ENCODE measurements at places on chromosomes 5 and 9. TPM values are rescaled to one million over a fixed set of nuclear protein-coding genes. Genes with fewer than 3 reads are reported as not detected.

Gene IL5
- polyA plus RNA-seq, result not detected

Gene NMUR2
- not detected for polyA plus RNA-seq

Gene MARCOL
- polyA plus RNA-seq, result not detected

Gene PCDHB16
- polyA plus RNA-seq, result 0.80 TPM

Gene PITX1
- polyA plus RNA-seq, result not detected

Gene PCDHGC5
- 0.72 TPM for polyA plus RNA-seq

Gene SLC23A1
- polyA plus RNA-seq, result not detected

Gene GALT
- polyA plus RNA-seq, result 16.8 TPM

DNA sequence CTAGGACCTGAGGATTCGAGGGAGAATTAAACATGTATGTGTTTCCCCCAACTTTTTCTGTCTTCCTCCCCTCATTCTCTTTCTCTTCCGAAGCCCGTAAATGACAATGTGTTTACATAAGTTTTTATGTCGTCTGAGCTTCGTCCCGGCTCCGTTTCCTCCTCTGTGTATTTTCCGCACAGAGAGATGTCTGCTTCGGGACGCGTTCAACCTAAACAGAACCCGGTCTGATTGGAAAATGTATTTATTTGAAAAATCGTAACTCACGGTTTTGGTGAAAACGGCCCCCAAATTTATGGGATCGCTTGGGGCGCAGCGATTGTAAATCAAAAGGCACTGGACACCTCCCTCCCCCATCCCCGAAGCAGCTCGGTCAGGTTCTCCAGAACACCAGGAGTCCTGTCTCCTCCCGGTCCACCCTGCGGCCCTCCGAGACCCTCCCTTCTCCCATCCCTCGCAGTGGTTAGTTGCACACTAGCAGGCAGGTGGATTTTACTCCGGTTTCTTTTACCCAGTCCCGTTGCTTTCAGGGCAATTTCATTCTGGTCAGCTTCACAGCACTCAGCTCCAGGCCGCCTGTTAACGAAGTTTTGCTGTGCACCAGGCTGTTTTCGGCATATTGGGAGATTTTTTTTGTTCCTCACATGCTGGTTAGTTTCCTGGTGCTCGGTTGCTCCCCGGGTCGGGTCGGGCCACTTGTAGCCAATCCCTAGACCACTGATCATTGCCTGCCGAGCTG, 5.8 kb upstream of the HAND1 start:
- no peaks in the 10 kb centered on the region for H3K36me3 ChIP-seq
- H3K27me3 ChIP-seq, result peaks cover 79% of the 10 kb centered on the region
- DNase-seq, result no peak
- H3K4me3 ChIP-seq, result no peak overlapping the region
- H3K4me1 ChIP-seq, result peaks cover 19% of the 10 kb centered on the region
- H3K27ac ChIP-seq, result no peak overlapping the region

DNA sequence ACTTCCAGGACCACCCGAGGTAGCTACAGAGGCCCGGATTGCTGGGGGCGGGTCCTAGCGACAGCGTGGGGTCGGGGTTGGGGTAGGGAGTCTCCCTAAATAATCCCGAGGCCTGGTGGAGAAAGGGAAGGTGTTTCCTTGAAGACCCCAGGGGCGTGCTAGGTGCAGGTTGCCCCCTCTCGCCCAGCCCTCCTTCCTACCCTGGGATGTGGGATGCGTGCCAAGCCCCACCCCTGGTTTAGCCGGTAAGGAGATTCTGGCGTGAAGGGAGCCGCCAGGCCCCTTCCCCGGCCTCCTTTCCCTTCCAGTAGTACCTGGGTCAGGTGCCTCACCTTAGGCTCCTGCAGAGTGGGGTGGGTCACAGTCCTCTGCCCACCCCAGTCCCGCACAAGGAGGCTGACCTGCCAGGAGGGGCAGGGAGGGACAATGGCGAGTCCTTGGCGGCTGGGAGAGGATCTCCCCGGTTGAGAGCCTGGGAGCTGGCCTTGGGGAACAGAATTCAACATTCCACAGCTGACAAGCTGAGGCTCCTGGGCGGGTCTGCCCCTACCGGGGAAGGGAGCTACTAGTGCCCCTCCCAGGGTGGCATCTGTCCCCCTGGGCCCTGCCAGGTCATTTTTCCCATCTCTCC, 674 bp downstream of the TSPAN17 start:
- H3K27me3 ChIP-seq, result no peaks in the 10 kb centered on the region
- DNase-seq, result peak; percentile 60
- H3K36me3 ChIP-seq, result no peaks in the 10 kb centered on the region

DNA sequence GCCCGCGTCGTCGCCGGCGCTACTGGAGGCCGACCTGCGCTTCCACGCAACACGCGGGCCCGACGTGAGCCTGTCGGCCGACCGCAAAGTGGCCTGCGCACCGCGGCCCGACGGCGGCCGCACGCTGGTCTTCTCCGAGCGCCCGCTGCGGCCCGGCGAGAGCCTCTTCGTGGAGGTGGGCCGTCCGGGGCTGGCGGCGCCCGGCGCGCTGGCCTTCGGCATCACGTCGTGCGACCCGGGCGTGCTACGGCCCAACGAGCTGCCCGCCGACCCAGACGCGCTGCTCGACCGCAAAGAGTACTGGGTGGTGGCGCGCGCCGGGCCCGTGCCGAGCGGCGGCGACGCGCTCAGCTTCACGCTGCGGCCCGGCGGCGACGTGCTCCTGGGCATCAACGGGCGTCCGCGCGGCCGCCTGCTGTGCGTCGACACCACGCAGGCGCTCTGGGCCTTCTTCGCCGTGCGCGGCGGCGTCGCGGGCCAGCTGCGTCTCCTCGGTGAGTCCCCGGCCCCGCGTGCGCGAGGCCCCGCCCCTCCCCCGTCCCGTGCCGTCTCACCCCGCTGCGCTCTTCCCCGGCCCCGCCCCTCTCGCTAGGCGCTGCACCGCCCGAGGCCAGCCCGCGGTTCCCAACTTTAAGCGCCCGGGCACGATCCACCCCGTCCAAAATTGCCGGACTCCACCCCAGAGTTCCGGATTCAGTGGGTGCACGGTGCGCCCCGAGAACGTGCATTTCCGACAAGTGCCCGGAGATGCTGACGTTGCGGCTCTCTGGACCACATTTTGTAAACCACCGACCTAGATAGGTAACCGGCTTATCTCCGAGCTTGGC, 42.8 kb downstream of the NEURL1B start:
- no peak for DNase-seq
- H3K4me1 ChIP-seq, result peaks cover 43% of the 10 kb centered on the region
- no peaks in the 10 kb centered on the region for H3K27me3 ChIP-seq
- H3K27ac ChIP-seq, result no peak overlapping the region

DNA sequence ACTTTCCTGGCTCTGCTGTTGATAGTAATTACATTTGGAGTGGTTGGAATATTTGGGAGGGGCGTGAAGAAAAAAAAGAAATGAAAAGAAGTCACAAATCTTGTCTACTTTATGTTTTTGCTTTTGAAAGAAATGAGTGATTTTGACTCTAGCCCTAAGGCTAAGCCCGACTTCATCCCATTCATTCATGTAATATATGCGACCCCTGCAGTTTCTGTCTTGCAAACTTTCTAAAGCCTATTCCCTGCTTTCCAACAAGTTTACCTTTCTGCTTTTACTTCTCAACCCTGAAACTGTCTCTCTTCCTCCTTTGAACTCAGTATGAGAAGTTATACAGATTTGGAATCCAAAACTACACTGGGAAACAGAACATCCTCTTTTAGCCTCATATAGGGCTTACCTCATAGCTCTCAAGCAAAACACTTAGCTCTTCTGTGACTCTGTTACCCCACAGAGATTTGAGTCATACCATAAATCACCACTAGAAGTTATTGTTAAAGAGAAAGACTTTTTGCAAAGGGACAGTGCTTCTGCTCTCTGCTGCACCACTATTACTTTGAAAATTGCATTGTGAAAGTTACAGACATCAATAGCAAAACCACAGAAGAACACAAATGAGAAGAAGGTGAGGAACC, 1.6 kb downstream of the CFAP95 start:
- peaks cover 14% of the 10 kb centered on the region for H3K27me3 ChIP-seq
- H3K27ac ChIP-seq, result no peak overlapping the region
- no peak overlapping the region for H3K4me3 ChIP-seq
- peaks cover 2% of the 10 kb centered on the region for H3K4me1 ChIP-seq
- DNase-seq, result no peak

DNA sequence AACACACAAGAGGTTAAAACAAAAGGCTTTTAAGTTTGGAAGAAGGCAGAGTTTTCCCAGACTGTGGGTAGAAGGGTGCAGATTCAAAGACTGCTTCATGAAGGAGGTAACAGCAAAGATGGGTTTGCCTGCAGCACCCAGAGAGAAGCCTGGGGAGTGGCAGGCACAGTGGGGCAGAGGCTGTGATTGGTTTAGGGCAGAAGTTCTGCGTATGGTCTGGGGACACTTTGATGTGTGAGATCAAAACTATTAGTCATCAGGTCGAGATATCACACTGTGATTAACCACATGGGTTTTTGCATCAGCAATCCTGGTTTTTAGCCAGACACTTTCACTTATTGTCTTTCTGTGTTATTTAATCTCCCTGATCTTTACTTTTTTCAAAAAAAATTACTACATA, 188.8 kb upstream of the GLRA1 start:
- no peak overlapping the region for H3K4me3 ChIP-seq
- no peaks in the 10 kb centered on the region for H3K27me3 ChIP-seq
- H3K36me3 ChIP-seq, result no peaks in the 10 kb centered on the region
- H3K27ac ChIP-seq, result no peak overlapping the region
- no peak for DNase-seq
- H3K4me1 ChIP-seq, result no peaks in the 10 kb centered on the region

DNA sequence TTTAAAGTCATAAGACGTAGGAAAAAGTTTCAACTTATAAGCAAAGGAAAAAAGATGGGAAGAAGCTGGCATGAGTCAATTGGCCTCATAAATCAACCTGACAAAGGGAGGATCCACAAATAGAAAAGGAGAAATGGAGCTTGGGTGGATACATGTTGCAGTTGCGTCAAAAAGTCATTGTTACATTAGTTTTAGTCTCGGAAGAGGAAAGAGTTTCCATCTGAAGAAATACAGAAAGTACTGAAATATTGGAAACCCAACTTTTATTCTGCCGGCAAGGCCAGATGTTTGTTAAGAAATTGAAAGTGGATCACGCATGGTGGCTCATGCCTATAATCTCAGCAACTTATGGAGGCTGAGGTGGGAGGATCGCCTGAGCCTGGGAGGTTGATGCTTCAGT, 11.3 kb upstream of the TIMD4 start:
- no peak overlapping the region for H3K4me3 ChIP-seq
- no peaks in the 10 kb centered on the region for H3K27me3 ChIP-seq
- no peaks in the 10 kb centered on the region for H3K36me3 ChIP-seq
- H3K27ac ChIP-seq, result no peak overlapping the region

DNA sequence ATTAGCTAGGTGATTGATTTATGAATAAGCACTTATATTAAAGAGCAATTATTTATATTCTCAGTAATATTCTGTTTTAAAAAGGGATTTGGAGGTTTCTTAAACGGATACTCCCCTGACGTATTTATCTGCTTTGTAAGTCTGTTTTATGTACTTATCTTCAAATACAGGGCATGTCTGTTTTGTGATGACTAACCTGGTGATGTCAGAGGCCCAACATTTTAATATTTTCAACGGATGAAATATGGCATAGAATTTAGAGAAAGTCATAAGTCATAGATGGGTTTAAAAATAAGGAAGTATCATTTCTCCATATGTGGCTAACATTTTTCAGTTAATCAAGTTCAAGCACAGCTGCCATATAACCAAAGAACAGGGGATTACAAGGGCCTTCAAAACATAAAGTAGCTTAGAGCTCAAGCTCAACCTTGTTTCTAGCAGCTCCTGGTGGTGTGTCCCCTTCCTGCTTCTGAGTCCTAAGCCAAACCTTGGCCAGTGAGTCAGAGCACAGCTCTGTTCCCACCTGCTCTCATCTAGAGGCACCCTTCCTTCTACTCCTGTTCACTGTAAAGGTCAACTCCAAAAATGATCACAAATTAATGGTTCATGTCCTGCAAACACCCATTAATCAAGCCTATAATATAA, 131.4 kb downstream of the OXCT1 start:
- DNase-seq, result no peak
- no peak overlapping the region for H3K4me3 ChIP-seq
- no peaks in the 10 kb centered on the region for H3K27me3 ChIP-seq
- H3K27ac ChIP-seq, result no peak overlapping the region
- peaks cover 42% of the 10 kb centered on the region for H3K36me3 ChIP-seq

DNA sequence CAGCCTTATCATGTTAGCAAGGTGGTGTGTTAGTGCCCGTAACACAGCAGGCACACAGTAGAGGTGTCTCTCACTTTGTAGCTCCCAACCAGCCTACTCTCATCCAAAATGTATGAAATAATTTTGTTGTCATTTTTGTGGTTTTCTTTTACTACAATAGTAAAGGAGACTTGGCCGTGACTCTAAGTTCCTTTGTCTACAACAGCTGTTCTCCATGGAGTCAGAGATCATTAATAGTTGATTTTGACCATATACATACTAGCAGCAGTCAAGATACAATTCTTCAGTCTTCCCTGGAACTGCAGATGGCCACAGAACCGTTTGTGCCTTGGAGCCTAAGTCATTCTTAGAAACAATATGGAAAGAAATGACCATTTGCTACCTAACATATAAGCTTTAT, 567.1 kb downstream of the TLR4 start:
- no peak for DNase-seq
- no peak overlapping the region for H3K4me3 ChIP-seq
- no peak overlapping the region for H3K27ac ChIP-seq
- no peaks in the 10 kb centered on the region for H3K4me1 ChIP-seq

- no peak overlapping the region for H3K4me3 ChIP-seq
- H3K27ac ChIP-seq, result no peak overlapping the region
- no peaks in the 10 kb centered on the region for H3K36me3 ChIP-seq
- no peaks in the 10 kb centered on the region for H3K4me1 ChIP-seq
These were observed 326.4 kb upstream of the KLF4 start for GRCh38 chr9:107815782-107816560.

- no peak overlapping the region for H3K27ac ChIP-seq
- DNase-seq, result no peak
- H3K4me3 ChIP-seq, result no peak overlapping the region
- no peaks in the 10 kb centered on the region for H3K4me1 ChIP-seq
- no peaks in the 10 kb centered on the region for H3K36me3 ChIP-seq
These were observed 427.4 kb downstream of the CTNND2 start for GRCh38 chr5:11476866-11477265.

DNA sequence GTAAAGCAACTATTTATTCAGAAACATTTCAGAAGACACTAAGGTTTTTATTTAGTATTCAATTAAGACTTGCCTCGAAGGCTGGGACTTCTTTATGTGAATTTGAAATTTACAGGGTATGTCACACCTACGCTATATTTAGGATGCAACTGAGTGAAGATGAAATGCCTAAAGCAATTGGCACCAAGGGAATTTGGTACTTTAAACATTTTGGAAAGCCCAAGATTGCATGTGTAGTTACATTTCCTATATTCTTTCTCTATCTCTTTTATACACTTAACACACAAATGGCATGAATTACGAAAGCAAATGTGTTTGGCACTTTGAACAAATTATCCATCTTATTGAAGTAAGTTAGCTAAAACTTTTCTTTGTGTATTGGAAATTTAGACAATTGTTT, 633.3 kb downstream of the PDE4D start:
- no peaks in the 10 kb centered on the region for H3K36me3 ChIP-seq
- peaks cover 10% of the 10 kb centered on the region for H3K4me1 ChIP-seq
- no peak overlapping the region for H3K4me3 ChIP-seq
- DNase-seq, result no peak
- H3K27ac ChIP-seq, result no peak overlapping the region
